ENCODE measurements at places on chromosomes 4 and X. TPM values are rescaled to one million over a fixed set of nuclear protein-coding genes. Genes with fewer than 3 reads are reported as not detected.

GRCh38 chrX:85203461-85203970 is 40.1 kb downstream of the SATL1 start:
- no peak for DNase-seq

DNA sequence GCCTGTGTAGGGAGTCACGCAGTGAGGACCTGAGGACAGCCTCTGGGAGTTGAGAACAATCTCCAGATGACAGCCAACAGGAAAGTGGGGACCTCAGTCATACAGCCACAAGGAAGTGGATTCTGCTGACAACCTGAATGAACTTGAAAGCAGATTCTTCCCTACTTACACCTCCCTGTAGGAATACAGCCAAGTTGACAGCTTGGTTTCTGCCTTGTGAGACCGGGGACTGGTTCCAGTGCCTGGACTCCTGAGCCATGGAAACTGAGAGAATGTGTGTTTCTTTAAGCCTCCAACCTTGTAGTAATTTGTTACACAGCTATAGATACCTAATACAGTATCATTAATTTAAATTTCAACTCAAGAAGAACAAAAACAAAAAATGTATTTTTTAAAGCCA is 107.5 kb downstream of the CNKSR2 start:
- no peak for DNase-seq

- no peak for DNase-seq
These were observed 174.9 kb upstream of the TECRL start for GRCh38 chr4:64584125-64584524.

- DNase-seq, result no peak
These were observed 119.0 kb upstream of the MYOZ2 start for GRCh38 chr4:119016636-119017035.

The NXF3 gene
- not detected for total RNA-seq

DNA sequence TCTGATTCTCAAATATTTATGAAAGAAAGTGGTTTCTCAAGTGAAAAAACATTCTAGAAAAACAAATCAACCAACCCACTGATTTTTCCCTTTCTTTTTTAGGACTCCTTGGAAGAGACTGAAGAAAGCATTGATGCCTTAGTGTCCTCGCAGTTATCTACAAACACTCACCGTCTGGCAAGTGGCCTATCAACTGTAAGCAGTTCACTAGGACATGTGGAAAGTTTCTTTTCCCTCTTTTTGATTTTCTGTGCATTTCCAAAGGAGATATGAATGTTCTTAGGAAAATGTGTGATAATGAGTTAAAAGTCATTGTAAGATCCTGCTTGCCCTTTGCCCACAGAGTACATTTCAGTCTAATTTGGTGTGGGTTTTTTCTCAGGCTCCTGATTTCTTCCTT is 95.9 kb downstream of the SYTL5 start:
- no peak for DNase-seq

The SPANXC gene
- not detected for total RNA-seq

The FABP2 gene
- not detected for total RNA-seq

The PRSS12 gene
- not detected for total RNA-seq

- DNase-seq, result no peak
These were observed 611.8 kb downstream of the SPOCK3 start for GRCh38 chr4:166622425-166622977.

- DNase-seq, result no peak
These were observed 782 bp downstream of the ARHGAP24 start for GRCh38 chr4:85475631-85476233.

- peak; percentile 41 for DNase-seq
These were observed 1.4 kb downstream of the CD99 start for GRCh38 chrX:2692221-2693112.

The PLRG1 gene
- total RNA-seq, result 116 TPM

The RTL5 gene
- 0.10 TPM for total RNA-seq

The SMPX gene
- total RNA-seq, result not detected

DNA sequence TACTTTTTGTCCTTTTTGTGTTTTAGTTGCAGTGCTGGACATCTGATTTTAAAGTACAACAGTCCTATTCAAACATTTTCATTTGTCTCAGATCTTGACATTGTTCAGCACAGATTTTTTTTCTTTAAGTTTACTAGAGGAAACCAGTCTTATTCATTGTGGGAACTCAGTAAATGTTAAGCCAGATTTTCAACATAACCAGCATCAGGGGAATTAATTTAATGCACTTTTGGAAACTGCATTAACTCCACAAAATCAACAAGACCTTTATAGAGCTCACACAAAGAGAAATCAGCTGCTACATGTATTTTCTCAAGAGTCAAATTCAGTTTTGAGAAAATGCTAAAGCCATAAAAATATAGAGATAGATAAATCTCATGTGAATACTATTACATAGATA is 9.9 kb downstream of the CPE start:
- no peak for DNase-seq

The TMEM144 gene
- not detected for total RNA-seq

GRCh38 chr4:168710353-168710946 is 213.6 kb downstream of the PALLD start:
- DNase-seq, result peak; percentile 35

DNA sequence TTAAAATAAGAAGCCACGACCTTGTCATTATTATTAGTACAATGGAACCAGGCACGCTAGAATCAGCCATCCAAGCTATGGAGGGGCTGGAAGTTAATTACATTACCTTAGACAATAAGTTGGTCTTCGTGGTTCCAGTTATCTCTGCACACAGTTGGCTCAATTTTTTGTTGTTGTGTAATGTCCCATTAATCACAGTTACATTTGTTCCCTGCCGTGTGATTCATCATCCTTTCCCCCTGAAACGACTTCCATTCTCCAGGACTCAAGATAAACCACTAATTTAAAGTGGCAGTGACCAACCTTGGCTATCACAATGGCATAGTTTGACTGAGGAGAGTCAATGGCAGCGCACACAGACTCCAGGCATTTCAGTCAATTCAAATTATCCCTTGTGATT is 905.0 kb downstream of the RAB28 start:
- no peak for DNase-seq

DNA sequence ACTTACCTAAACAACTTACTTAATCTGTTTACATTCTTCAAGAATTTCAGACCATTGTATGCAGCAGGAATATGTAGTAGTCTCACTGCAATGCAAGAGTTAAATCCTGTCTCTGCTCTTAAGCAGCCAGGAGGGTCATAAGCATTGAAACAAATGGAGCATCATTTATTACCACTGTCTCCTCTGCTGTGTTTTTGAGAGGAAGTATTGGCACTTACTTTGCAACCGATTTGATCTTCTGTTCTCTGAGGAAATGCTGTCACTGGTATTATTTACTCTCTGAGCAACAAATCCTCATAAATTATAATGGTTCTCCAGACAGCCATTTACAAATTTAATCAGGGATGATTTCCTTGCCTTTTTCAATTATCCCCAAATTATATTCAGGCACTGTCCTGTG is 1367.1 kb downstream of the STIM2 start:
- no peak for DNase-seq

Data from activated naive CD4-positive, alpha-beta T cell treated with anti-CD3 and anti-CD28 coated beads for 36 hours (primary cell).